ENCODE measurements at places on chromosomes 2 and 18.
A peak's percentile ranks its signal among the peaks of the same experiment; 100 is the strongest.

- no peak for DNase-seq
Measured at GRCh38 chr2:210475706-210476105, 853 bp downstream of the LANCL1 start.

DNA sequence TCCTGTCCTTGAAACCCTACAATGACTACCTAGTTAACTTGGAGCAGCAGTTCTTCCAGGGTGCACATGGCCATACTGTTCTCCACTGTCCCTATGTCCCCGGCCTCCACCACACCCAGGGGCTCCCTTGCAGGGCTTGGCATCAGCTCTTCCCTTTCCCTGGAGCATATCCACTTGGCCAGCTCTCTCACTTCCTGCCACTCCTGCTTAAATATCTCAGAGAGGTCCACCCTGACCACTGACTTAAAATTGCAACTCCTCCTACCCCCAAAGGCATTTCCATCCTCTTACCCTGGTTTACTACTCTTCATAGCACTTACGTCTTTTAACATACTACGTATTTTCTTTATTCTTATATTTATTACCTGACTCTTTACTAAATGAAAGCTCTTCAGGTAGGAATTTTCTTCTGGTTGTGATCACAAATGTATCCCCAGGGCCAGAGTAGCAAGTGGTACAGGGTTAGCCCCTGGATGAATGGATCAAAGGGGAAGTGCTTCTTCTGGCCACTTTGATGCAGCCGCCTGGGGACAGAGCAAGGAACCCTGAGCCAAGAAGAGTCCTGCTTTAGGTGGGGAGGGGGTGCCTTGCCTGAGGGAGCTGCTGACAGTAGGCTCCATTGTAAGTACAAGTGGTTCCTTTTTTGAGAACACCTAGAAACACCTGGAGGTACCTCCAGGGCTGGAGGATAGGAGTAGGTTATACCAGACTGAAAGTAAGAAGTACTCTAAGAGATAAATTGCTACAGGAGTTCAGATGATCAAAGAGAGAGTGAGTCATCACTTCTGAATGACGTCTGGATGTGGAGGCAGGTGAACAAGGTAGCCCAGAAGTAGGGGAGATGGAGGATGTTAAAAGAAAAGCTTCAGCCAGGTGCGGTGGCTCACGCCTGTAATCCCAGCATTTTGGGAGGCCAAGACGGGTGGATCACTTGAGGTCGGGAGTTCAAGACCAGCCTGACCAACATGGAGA, 82.2 kb downstream of the SOCS6 start:
- no peak for DNase-seq

DNA sequence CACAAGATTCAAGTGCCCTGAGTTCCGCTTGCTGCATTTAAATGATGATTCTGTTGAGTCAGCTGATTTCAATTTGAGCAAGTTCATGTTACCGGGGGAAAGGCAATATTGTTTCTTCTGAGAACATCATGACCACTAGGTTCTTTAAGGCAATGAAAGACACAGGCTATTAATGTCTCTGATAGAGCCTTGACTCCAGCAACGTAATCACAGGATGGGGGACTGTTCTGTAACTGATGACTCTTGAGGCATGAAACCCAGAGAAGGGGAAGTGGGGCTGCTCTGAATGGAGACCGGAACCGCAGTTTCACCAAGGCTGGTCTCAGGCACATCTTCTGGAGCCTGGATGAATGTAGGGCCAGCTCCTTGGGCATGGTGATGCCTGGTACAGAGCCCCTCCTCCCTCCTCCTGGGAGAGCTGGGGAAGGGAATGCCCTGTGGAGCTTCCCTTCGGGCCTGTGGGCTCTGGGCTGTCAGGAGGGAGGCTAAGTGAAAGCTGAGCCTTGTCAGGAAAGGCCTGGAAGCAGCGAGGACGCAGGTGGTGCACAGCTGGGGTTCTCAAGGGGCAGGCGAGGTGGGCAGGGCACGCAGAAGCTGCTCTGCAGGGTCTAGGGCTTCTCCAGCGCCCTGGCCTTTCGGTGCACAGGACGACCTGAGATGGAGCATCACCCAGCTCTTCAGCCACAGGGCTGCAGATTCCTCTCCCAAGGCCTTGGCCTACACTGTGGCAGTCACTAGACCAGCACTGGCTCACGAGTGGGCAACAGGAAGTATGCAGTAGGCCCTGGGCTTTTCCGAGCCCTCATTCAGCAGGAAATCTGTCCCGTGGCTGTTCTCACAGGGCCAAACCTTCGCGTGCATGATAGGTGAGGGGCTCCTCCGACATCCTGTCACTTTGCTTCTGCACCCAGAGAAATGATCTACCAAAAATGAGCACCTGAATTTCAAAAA, 36.6 kb upstream of the PRLH start:
- DNase-seq, result no peak

GRCh38 chr2:216555274-216555673, 56.6 kb downstream of the RPL37A start:
- DNase-seq, result no peak

DNA sequence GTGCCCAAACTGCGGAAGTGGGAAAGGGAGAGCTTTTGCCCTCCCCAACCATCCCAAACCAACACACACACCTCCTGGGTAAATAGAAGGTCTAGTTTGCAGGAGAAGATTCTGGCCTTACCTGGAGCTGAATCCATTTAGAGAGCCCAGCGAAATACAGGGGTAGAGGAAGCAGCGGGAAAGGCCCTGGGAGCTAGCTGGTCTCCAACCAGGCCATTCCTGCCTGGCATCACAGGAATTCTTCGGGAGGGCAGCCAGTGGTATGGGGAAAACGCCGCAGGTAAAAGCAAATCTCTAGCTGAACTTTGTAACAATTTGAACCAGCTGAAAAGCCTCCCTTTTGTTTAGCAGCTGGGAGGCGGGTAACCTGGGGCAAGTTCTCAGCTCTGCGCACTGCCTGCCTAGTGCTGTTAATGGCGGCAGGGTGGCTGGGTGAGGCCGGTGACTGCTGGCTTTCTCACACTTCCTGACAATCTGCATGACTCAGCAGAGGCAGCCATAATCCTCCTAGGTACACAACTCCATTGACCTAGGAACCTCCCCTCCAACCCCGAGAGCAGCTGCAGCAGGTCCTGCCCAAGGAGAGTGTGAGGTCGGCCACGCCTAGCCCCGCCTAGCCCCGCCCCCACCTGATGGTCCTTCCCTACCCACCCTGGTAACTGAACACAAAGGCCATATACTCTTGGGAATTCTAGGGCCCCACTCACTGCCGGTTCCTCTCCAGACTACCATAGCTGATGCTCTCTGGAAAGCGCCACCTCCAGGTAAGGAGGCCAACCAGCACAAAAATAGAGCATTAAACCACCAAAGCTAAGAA, 483.8 kb upstream of the REG3G start:
- no peak for DNase-seq

DNA sequence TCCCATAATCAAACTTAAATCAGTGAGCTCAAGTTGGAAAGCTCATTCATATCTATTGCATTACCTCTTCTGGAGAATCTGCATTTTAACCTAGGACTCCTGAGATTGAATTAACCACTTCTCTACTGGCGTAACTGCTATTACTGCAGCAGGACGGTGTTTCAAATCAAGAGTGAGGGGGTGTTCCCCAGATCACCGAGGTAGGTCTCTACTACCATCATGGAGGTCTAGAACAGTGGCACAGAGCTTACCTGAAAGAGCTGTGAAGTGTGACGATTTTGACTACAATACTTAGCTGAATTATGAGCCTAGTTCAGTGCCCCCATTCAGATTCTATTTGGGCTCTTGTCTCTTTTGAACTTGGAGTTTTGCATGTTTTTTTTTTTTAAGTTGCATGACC, 119.5 kb downstream of the POLE4 start:
- DNase-seq, result no peak

DNA sequence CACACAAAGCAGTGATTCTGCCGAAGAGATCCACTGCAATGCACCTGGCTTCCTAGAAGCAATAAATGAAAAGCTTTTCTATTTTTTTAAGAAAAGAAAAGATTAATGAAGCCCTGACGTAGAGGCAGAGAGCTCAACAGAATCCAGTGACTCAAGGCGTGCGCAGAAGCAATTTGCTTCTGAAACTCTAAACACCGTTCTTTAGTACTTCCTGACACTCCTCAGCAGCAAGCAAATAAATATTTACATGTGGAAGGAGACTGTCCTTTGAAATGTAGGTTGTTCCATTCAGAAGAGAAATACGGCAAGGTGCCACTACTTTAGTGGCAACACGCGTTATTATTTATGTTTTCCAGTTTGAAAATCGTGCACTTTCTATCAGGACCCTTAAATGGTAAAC, 126.2 kb upstream of the ZNF516 start:
- no peak for DNase-seq

- no peak for DNase-seq
Measured at GRCh38 chr2:29532436-29532835, 388.9 kb downstream of the ALK start.

DNA sequence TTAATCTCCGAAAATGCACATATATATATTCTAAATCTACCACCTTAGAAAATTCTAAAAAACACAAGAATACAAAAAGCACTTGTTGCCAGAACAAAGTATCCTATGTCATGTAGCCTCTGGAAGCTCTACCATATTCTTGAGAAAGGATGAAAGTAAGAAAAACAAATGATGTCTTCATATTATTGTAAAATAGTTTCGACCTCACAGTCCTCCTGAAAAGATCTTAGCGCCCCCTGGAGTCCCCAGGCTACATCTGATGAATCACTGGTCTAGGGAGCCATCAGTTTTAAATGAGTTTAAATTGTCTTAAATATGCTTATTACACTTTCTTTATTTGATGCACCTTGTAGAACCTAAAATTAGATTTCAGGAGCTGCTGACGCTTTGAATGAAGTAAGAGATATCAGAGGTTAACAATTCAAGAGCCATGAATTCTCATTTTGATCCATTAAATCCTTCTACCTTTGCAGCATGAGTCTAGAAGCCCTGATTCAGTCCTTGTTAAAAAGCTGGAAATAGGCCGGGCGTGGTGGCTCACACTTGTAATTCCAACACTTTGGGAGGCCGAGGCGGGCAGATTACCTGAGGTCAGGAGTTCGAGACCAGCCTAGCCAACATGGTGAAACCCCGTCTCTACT, 138.8 kb downstream of the MCFD2 start:
- DNase-seq, result peak; percentile 30

- DNase-seq, result peak; percentile 39
Measured at GRCh38 chr2:20447437-20448245, 767 bp downstream of the RHOB start.

GRCh38 chr2:86577817-86578456, 14.7 kb upstream of the CHMP3 start:
- DNase-seq, result no peak

- no peak for DNase-seq
Measured at GRCh38 chr2:117679952-117680351, 134.5 kb upstream of the DDX18 start.

- DNase-seq, result no peak
Measured at GRCh38 chr18:42082415-42083234, 127.6 kb downstream of the PIK3C3 start.

DNA sequence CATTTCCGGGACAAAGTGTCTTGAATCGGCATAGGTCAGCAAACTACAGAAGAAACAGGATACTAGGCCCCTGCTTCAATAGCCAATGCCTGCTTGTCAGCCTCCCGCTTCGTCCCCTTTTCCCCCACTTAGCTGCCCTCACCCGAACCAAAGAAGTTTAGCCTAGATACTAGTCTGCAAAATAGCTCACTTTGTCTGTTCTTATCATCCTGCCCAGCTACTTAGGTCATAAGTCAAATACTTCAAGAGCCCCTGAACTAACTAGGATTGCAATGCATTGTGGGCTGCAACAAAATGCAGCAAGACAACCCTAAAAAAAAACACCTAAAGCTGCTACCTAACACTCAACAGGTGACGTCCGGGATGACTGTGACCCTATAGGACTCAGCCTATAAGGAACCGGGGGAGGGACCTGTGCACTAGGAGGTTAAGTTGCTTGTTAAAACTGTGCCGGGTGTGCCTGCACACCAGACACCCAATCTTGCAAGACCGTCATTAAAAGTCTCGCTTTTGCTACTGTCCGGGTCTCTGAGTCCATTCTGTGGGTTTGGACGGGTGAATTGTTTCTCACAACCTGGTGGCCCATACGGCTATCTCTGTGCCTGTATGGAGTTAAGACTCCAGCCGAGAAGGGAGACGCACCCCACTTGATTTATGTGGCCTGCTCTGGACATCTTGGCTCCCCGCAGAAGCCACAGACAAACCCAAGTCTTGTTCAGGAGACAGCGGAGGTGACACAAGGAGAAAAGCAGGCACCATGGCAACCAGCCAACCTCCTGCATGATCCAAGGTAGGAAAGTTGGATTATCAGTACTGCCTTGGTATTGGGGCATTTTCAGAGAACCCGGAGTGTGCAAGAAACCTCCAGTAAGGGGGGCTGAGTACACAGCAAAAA, 105.9 kb downstream of the HIBCH start:
- DNase-seq, result no peak

- DNase-seq, result no peak
Measured at GRCh38 chr2:157592948-157593347, 35.7 kb downstream of the ACVR1C start.

DNA sequence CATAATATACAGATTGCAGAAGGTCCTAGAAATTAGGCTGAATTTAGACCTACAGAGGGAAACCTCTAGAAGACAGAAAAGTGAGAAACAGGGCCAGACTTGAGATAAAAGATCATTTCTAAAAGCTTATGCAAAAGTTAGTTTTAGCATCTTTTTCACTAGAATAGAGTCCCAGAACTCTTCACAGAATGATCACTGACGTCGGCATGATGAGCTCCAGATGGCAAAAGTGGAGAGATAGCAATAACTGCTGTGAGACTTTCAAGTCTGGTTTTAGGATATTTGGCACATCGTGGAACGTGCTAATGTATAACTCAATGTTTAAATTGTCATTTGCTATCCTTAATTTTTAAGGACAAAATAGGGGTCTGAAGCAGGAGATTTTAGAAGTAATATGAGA, 1050.7 kb upstream of the CELF4 start:
- DNase-seq, result no peak

DNA sequence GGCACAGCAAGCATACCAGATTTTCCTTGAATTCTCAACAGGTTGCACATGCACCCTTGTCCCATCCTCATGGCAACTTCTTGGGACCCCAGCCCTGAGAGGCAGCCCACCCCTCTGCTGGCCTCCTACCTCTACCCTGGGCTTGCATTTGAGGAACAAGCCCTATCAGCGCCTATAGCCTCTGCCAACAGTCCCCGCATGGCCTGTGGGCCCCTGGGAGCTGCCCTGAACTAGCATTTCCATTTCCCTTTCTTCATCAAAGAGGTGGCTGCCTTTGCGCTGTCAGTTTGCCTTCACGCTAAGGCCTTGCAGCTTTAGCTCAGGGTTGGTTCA, 5.4 kb upstream of the ZAP70 start:
- DNase-seq, result no peak

DNA sequence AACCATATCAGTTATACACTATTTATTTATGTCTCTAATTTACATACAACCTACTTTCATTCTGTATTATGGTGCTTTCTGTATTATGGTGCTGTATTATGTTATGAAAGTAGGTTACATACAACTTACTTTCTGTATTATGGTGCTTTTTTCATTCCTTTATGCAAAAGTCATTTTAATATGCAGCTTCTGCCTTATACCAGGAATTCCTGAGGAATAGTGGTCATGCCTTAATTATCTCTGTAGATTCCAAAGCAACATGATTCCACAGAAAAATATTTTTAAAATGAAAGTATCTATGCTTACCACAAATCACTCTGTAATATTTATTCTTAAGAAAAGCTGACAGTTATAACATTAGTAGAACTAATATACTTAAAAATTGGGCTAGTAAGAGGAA, 922.0 kb upstream of the NRXN1 start:
- DNase-seq, result no peak

Measured in GM12891 (cell line).